LoVo (cell line): ENCODE measurements at places on chromosomes 3 and 15.

DNA sequence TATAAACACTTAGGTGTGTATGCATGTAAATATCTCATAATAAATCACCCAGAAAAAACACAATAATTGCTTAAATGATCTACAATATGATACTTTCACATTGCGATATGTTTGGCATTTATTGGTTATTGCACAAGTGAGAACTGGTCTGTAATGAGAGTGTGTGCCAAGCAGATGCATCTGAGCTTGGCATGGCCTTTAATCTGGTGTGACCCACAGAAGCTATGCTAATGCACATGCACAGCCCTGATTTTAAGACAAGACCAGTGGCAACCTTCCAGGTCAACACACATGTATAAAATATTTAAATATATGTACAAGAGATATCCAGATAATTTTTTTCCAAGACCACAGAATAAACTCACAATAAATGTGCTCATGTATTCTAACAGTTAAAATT lies 42.7 kb downstream of the C2CD4A start:
- DNase-seq: no peak

DNA sequence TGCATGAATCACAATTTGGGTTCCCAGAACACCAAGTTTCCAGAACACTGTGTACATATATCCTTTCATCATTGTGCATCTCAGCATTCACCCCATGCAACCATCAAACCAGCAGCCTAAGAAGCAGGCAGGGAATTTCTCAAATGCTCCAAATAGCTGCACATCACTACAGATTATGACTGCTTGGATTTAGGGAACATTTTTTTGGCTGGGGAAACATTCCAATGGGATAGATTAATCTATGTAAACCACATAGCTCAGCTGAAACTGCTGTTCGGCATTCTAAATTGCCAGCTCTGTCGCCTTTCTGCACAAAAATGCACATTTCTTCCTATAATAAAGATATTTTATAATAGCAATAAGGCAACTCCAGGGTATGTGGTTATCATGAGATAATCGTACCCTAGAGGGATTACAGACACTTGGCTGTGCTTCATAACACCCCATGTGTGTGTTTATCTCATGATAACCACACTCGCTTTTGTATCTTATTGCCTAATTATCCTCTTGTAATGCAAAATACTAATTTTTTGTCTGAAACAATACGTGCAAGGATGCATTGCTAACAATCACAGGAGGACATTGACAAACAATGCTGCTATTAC lies 483.7 kb upstream of the DPH6 start:
- DNase-seq: no peak

DNA sequence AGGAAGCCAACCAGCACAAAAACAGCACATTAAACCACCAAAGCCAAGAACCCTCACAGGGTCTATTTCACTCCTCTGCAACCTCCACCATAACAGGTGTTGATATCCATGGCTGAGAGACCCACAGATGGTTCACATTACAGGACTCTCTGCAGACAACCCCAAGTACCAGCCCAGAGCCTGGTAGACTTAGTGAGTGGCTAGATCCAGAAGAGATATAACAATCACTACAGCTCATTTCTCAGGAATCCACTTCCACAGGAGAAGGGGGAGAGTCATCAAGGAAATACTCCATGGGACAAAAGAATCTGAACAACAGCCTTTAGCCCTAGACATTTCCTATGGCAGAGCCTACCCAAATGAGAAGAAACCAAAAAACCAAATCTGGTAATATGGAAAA lies 168.1 kb upstream of the CD96 start:
- no peak for DNase-seq

DNA sequence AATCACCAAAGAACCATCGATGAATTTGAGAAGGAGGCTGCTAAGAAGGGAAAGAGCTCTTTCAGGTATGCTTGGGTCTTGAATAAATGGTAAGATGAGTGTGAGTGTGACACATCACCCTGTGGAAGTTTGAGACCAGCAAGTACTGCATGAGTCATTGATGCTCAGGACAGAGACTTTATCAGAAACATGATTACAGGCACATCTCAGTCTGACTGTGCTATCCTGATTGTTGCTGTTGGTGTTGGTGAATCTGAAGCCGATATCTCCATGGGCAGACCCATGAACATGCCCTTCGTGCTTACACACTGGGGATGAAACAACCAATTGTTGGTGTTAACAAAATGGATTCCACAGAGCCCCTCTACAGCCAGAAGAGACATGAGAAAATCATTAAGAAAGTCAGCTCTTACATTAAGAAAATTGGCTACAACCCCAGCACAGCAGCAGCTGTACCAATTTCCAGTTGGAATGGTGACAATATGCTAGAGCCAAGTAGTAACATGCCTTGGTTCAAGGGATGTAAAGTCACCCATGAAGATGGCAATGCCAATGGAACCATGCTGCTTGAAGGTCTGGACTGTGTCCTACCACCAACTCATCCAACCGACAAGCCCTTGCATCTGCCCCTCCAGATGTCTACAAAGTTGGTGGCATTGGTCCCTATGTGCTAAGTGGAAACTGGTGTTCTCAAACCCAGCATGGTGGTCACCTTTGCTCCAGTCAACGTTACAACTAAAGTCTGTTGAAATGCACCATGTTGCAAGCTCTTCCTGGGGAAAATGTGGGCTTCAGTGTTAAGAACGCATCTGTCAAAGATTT lies 20.5 kb downstream of the TM4SF4 start:
- no peak for DNase-seq

- DNase-seq: peak; percentile 5
These were observed 1602.1 kb downstream of the SI start for GRCh38 chr3:163476179-163476578.

- DNase-seq: no peak
These were observed 33.9 kb upstream of the TOPBP1 start for GRCh38 chr3:133695560-133696171.

- no peak for DNase-seq
These were observed 36.3 kb upstream of the FBXL22 start for GRCh38 chr15:63560741-63561448.

GRCh38 chr3:11447584-11448200 lies 175.5 kb downstream of the ATG7 start:
- DNase-seq: no peak

GRCh38 chr3:171875923-171876412 lies 32.8 kb downstream of the TMEM212 start:
- peak; percentile 52 for DNase-seq

DNA sequence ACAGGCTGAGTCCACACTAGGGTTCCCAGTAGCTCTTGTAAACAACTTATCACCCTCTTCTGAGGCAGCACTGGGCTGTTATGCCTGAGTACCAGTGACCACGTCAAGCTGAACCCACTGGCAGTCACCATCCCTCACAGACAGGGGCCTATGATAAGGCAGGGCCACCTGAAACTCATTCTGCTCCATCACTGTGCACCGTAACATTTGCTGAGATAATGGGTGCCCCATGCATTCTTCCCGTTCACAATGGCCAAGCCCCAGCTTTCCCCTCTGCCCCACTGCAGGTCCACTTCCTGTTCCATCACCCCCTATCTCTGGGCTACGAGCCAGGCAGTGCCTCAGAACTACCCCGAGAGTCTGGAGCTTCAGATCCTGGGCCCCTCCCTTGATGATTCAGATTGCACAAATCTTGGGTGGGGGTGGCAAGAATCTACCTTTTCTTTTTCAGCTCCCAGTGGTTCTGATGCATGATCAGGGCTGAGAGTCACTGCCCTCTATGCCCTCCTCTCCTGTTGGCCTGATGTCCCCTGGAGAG lies 158.0 kb downstream of the RAB11A start:
- peak; percentile 91 for DNase-seq

DNA sequence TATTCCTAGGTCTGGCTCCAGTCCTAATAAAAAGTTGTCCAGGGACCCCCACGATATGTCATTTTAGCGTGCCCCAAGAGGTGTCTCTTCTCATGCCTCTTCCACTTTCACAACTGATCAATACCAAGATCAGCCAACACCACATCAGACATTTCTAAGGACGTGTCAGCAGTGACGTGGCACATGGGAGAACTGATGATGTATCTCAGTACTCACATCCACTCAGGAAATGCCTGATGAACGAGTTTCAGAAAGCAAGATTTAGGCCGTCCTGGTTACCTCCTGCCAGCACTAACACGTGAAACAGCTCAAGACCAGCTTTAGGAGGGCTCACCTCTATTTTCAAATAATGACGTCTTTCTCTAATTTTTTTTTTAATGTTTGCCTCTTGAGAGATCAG lies 19.6 kb downstream of the VGLL4 start:
- no peak for DNase-seq

GRCh38 chr3:42099020-42099765 lies 8.0 kb downstream of the TRAK1 start:
- DNase-seq: no peak

- no peak for DNase-seq
These were observed 283.1 kb upstream of the LRRFIP2 start for GRCh38 chr3:37457378-37458065.

- no peak for DNase-seq
These were observed 108.7 kb upstream of the TSPAN3 start for GRCh38 chr15:77179541-77179998.

DNA sequence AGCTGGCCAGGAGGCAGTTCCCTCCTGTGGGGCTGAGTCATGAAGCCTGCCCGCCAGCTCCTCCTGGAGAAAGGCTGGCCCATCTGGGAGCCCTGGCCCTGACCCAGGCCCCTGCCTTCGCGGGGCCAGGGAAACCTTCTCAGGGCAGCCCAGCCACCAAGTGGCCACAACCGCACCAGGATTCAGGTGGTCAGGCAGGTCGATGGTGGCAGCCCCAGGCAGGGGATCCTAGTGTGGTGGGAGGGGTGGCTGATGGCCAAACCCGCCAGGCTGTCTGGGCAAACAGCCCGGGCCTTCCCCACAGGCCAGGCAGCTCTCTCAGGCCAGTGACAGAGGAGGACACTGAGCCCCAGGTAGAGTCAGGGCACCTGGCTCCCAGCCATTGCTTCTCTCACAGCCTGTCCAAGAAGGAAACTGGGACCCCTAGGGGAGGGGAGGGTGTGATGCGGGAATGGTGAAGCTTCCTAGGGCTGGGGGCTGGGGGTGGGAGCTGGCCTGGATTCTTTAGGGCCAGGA lies 1.2 kb downstream of the TWF2 start:
- DNase-seq: peak; percentile 59

- DNase-seq: peak; percentile 83
These were observed 63.0 kb upstream of the TIMP4 start for GRCh38 chr3:12221663-12222062.

DNA sequence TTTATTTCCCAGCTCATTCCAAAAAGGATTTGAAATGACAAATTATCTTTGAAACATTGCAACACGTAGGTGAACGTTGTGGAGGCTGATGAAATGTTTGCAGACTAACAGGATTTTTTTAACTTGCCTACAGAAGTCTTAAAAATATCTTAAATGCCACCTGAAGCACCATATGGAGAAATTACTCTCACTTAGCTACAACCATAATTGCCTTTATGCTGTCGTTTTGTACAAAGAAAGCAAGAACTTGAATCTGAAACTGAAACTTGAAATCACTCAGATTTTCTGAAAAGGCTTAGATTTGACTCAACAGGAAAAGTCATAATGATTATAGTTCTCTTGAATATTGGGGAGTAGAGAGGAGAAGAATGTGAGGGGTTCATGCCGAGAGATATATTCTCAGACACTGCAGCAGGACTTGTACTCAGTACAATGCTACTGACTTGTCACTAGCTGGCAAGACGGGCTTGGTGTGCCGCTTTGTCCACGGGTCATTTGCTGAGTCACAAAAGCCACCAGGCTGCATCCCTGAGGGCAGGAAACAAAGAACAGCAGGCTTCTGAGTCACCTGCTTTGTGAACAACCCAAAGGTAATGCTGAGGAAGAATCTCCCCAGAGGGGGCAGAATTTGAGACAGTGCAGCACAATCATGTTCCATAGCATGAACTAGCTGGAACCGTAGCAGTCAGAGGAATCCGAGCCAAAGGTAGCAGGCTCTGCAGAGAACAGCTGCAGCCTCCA lies 7.1 kb upstream of the FMN1 start:
- peak; percentile 95 for DNase-seq

DNA sequence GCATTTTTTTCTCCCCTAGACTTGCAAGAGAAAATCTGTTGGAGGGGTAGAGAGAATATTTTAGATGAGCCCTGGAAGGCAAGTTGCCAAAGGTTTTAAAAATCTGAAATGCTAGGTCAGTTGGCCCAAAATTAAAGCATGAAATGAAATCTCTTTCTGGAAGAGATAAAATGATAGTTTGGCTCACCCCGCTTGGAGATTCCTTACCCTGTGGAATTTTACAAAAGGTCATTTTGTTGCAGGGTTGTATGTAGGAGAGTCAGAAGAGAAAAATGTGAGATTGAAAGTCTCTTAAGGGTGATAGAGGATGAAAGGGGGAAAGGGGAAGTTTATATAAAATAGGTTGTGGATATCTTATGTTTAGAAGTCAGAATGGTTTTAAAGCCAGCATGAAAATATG lies 277.8 kb downstream of the CD47 start:
- no peak for DNase-seq

GRCh38 chr3:154835639-154836038 lies 244.5 kb upstream of the MME start:
- no peak for DNase-seq

GRCh38 chr3:64956711-64957325 lies 269.0 kb upstream of the ADAMTS9 start:
- DNase-seq: no peak

- no peak for DNase-seq
These were observed 78.8 kb downstream of the MCF2L2 start for GRCh38 chr3:183349421-183350157.

DNA sequence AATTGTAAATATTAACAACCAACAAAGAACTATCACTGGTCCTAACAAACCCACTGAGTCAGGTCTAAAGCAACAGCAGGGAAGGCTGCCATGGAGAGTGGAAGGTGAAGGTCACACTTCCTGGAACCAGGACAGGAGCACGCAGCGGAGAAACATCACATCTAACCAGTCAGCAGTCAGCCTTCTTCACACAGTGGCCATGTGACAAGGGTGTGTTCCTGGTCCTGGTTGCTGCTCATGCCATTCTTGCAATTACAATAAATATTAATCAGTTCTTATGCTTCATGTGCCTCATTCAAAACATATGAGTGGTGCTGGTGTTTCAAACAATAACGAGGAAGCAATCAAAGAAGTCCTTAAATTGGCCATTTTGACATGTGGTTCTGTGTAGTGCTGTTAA lies 162.8 kb downstream of the ARRDC4 start:
- no peak for DNase-seq

- DNase-seq: no peak
These were observed 54.7 kb upstream of the TRAK1 start for GRCh38 chr3:42036483-42036823.

DNA sequence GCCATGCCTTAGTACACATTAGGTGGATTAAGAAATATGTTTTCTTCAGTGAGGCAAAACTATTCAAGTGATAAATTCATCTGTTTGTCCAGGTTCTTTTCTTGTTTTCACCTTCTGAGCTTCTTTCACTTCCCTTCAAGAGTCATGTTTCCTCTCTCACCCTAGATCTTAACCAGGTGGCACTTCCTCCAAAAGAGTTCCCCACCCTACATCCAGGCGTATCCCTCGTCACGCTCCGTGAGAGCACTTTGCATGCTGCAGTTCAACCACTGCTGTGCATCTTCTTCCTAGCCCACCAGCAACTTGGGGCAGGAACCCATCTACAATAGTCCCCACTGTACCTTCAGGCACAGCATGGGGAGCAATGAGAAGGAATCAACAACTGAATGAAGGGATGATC lies 28.9 kb downstream of the OSBPL10 start:
- DNase-seq: no peak
